ENCODE measurements at places on chromosomes 16 and 17.
A peak's percentile ranks its signal among the peaks of the same experiment; 100 is the strongest.

- no peak for DNase-seq
Observed at GRCh38 chr17:5784791-5785190, 200.5 kb upstream of the NLRP1 start.

DNA sequence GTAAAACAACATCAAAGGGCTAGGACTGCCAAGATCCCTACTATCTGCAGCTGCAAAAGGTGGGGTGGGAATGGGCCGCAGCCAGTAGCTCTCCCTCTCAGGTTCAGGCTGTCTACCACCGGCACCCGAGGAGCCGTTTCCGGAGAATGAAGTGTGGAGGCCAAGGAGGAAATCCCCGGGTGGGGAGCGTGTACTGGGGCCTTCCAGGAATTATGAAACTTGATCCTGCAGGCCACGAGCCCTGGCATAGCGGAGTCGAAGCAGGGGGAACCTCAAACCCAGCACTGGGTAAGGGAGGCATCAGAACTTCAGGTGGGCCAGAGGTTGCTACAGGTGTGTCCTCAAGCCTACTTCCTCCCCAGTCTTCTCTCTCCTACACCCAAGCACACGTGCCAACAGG lies 5.1 kb downstream of the INPP5K start:
- no peak for DNase-seq

GRCh38 chr16:14199624-14200023 lies 128.5 kb downstream of the MRTFB start:
- no peak for DNase-seq

GRCh38 chr16:4954714-4955113 lies 3.4 kb upstream of the SEC14L5 start:
- DNase-seq = no peak

GRCh38 chr17:48610282-48611211 lies at the start of gene HOXB7:
TSS of gene HOXB7 (minus strand) at chr17:48611017. CDS start at chr17:48610918, 99 bp downstream.
- DNase-seq = peak; percentile 57

- DNase-seq = no peak
Observed at GRCh38 chr17:80063830-80064585, 27.6 kb downstream of the CCDC40 start.

GRCh38 chr17:35214631-35215273 lies 20.6 kb upstream of the SLC35G3 start:
- no peak for DNase-seq

DNA sequence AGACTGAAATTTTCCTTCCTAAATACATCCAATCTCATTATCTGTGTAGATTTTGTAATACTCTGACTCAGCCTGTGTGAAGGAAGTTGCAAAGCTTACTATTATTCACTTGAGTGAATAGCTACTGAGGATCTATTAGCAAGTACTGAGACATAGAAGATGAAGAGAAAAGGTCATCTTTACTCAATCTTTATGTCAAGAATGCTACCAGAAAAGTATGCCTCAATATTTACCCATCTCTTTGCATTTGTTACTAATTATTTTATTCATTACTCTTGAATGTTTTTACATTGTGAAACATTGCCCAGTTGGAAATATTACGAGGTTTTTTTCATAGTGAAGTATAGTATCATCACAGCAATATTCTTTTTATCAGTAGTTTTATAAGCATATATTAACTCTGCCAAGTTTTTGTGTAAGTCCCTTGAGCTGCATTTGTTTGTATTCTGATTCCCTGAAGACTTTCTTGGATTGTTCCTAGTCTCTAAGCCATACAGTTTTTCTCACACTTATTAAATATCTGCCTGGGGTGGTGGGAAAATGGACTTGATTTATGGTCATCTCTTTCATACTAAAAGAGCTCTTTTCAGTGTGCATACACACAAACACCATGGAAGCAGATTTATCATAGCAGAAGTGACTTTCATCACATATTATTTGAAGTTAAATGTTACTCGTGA lies 110.4 kb downstream of the MRTFB start:
- DNase-seq = no peak

DNA sequence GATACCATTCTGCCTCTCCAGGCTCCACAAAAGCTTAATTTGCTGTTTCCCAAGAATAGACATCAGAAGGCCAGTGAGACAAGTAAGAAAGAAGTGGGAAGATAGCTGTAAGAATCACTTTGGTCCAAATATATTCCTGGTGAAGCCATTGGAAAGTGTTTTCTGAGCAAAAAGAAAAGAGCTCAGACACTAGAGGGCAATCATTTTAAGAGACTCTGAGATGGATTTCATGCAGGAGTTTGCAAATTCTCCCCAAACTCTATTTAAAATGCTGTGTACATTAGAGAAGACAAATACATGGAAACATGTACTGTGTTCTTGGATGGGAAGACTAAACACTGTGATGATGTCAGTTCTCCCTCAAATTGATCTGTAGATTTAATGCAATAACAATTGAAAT lies 8.0 kb upstream of the SLC6A2 start:
- no peak for DNase-seq

GRCh38 chr17:4969047-4969550 lies 1.5 kb upstream of the SPAG7 start:
- DNase-seq = no peak

DNA sequence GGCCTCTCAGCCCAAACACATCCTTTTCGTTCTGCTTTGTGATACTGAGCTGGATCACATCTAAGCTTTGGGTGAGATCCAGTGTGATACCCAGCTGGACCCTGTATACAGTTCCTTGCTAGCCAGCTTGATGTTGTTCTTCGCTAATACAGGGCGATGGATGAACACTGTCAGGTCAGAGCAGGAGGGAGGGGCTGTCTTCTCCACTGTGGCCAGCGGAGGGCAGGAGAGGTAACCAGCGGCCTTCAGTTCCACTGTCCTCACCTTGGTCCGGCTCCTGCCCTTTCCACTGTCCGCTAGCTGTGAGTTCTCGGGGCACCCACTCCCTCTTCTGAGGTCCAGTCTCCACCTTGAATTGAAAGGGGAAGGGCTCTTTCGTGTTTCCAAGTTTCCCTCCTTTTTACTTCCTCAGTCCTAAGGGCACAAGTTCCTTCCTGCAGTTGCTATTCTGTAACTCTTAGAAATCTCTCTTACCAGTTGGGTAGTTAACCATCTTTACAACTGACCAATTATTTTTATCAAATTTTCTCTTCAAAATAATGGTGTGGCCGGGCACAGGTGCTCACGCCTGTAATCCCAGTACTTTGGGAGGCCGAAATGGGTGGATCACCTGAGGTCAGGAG lies 3.0 kb upstream of the ZNF213 start:
- no peak for DNase-seq

- no peak for DNase-seq
Observed at GRCh38 chr17:36850790-36851189, 86.5 kb upstream of the LHX1 start.

GRCh38 chr17:60321336-60322055 lies 70.4 kb downstream of the USP32 start:
- DNase-seq = no peak

GRCh38 chr17:14580499-14580898 lies 279.6 kb downstream of the HS3ST3B1 start:
- DNase-seq = no peak

DNA sequence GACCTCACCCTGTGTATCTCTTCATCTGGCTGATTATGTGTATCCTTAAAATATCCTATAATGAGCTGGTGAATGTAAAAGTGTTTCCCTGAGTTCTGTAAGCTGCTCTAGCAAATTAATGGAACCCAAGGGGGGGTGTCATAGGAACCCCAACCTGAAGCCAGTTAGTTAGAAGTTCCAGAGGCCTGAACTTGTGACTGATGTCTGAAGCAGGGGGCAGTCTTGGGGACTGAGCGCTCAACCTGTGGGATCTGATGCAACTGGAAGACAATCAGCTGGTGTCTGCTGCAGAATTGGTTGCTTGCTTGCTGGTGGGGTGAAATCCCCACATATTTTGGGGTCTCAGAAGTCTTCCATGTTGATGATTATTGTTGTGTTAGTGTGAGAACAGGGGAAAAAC lies 75.7 kb upstream of the NKD1 start:
- no peak for DNase-seq

DNA sequence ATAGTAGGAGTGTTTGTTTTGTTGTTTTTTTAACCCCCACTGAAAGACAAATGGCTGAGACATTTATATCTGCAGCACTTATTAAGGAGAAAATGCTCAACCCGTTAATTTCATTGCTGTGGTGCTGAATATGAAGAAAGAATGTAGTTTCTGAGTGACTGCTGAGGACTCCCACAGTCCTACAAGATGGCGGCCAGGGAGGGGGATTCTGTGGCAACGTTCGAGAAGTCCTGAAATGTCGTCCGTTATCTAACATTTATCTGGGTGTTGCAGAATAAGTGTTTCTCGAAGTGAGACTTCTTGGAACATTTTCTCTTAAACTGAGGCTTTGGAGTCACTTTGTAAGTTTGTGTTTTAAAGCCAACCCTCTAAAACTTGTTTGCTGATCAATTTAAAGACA lies 530.4 kb downstream of the XYLT1 start:
- DNase-seq = no peak

GRCh38 chr17:71396711-71397110 lies 724.1 kb upstream of the SOX9 start:
- DNase-seq = no peak

GRCh38 chr16:85271198-85271597 lies 158.9 kb upstream of the CIBAR2 start:
- no peak for DNase-seq

DNA sequence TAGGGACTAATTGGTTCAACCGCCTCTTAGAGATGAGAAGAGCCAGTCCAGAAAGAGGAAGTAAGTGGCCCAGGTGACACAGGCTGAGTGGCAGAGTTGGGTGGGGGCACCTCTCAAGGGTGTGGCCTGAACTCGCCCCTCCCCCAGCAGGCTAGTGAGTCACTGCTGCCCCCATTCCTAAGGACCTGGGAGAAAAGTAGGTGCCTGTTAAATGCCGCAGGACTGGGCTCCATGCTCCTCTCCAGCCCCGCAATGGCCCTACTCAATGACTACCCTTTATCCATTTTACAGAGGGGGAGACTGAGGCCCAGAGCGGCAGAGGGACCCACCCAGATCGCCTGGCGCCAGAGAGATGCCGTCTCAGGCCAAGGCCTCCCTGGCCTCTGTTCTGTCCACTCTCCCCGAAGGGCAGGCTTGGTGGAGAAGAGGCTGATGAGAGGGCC lies 8.1 kb downstream of the TMEM235 start:
- no peak for DNase-seq

- no peak for DNase-seq
Observed at GRCh38 chr17:34974794-34975785, 5.2 kb upstream of the LIG3 start.

GRCh38 chr17:28276011-28276410 lies 43.0 kb upstream of the TMEM97 start:
- no peak for DNase-seq

DNA sequence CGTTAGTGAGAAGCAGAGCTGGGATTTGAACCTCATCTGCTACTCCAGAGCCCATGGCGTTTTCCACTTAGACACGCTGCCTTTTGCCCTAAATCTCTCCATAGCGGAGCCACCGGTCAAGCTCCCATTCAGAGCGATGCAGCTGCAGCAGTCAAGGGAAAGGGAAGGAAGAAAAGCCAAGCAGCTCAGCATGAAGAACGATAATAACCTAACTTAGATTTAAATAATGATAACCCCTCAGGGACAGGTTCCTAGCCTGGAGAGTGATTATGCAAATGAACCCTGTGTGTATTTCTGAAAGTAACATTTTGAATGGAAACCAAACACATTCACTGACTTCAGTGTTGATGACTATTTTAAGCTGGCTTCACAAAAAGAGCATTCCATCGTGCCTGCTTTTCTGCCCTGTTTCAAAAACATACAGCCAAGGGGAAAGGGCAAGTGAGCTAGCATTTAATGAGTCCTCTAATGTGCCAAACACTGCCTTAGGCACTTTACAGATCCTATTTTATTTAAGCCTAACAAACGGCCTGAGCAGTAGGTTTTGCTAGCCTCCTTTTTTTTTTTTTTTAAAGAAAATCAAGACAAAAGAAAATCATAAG lies 798.3 kb downstream of the CDH8 start:
- DNase-seq = no peak

- DNase-seq = no peak
Observed at GRCh38 chr16:70638814-70639792, 7.3 kb upstream of the IL34 start.

GRCh38 chr17:29078183-29079045 lies 35.5 kb downstream of the PIPOX start:
- DNase-seq = no peak

DNA sequence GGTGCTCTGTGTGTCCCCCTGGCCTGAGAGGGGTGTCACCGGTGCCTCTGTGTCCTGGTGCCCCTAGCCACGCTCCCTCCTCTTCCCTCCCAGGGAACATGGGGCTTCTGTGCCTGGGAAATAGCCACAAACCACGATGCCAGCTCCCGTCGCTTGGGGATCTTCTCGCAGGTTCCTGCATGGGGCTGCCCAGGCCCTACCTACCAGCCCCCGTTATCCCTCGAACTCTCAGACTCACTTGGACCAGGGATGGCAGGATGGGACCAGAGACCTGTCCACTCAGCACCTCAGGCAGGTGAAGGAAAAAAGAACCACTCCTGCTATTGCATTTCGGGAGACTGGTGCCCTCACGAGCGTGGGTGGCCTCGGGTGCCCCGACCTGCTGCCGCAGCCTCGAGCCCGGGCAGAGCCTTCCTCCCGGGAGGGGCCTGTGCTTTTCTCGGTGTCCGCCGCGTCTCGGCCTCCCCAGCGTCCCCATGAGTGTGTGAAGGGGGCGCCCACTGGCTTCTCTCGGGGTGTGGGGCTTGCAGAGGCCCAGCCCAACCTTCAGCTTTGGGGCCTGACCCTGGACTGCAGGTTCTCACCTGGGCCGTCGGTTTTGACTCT lies 41.0 kb upstream of the GNG13 start:
- no peak for DNase-seq
